Stimulated activated CD4-positive, alpha-beta T cell treated with anti-CD3 and anti-CD28 coated beads, Interleukin-4, amount 100 ng/mL, for 4 hours (primary cell): ENCODE measurements at places on chromosomes 4 and X.

DNA sequence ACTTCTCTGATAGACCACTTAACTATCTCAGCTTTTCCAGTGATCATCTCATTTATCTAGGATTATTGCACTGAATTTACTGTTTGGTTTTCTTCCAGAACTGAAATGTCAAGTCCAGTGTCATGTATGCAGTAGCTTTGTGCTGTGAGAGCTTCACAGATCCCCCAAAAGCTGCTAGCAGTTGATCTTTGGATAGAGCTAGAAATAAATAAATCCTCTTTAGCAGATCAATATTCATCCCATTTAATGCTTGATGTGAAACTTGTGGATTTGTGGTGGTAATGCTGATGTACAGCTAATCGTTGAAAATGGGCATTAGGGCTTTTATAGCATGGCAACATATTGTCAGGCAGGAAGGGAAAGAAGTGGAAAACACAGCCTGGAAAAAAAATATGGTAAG, 509.6 kb upstream of the FAM241A start:
- no peak for DNase-seq

GRCh38 chr4:153595894-153596601, 88.0 kb upstream of the TLR2 start:
- no peak for DNase-seq

- DNase-seq: no peak
Measured at GRCh38 chr4:24769571-24769970, 25.8 kb upstream of the SOD3 start.

DNA sequence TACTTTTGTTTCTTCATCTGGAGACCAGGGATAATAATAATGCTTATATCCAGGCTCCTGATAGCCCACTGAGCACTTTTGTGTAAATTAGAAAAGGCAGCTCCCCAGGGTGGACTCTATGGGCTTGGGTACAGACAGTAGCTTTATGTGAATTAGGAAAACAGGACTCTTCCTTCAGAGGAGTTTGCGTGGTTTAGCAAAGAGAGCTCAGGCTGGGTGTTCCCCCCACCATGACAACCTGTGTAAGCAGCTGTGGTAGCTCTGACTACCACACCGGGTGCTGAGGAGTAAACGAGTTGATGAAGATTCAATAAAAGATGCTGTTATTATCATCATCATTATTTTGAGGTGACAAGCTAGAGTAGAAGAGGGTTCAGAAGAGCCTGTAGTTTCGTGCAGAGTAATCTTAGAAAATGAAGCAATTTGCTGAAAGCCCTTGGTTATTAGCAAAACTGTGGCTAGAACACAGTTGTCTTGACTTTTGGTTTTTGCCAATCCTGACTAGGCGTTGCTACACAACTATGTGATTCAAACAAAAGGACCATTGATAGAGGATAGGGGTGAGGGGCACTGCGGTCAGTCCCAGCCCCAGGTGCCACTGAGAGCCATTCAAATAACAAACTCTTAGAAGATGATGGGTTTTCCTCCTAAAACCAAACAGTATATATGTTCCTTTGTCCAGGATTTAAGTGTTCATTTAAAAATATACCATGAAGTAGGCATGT, 60.6 kb upstream of the LIMCH1 start:
- no peak for DNase-seq

- no peak for DNase-seq
Measured at GRCh38 chrX:112636951-112637581, 42.7 kb downstream of the LHFPL1 start.

DNA sequence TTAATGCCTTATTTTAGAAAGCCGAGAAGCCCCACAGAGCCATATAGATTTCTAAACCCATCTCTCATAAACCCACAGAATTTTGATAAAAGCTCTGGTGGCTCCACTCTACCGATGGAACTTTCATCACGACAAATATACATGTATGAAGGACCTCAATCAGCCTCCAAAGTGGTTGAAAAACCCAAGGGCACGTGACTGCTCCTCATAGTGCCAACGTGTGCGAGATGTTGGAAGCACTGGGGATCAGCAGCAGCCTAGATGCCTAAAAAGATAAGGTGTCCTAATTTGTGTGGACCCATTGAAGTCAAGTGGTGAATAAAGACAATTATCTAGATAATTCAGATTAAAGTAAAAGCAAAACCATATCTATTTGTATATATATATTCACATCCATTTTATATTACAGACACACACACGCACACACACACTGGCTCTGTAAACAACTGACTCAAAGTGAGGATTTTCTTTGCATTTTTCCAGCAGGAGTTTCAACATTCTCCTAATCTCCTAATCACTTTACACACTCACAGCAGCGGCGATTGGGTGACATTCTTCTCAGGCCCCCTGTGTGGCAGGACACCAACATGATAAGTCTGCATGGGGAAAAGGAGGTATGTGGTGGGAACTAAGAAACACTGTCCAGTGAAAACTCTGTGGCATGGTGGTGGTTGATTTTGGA, 2.8 kb upstream of the PITX2 start:
- DNase-seq: no peak

GRCh38 chr4:141921293-141921692, 284.9 kb downstream of the IL15 start:
- no peak for DNase-seq

DNA sequence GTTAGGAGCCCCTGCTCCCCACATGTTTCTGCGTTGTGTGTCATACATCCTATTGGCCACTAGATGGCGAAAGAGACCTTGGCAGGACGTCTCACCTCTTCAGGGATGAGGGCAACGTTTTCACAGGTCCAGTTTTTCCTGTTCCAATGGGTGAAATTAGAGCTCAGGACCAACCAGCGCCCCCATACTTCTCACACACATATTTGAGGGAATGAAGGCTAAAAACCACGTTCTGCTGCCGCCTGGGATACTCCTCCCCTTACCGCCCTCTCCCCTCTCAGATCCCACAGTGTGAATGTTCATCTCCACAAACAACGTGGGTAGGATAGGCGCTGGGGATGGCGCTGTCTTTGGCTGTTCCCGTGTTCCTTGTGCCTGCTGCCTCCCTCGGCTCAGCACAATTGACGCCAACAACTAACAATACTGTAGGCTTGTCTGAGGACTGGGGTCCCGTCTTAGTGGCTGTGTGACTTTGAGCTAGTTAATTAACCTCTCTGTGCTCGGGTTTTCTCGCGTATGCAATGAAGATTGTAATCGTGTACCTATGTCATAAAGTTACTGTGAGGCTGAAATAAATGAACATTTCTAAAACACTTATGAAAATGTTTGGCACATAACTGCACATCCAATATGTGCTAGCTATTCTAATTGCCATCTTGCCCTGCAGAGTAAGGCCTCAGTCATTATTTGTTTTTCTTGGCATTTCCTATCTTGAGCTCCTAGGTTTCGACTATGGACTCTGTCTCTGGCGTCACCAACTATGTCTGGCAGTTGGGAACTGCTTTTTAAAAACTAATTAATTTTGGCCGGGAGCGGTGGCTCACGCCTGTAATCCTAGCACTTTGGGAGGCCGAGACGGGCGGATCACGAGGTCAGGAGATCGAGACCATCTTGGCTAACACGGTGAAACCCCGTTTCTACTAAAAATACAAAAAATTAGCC, 181.3 kb upstream of the STK26 start:
- no peak for DNase-seq

GRCh38 chrX:64265265-64265664, 34.9 kb upstream of the ASB12 start:
- no peak for DNase-seq

- no peak for DNase-seq
Measured at GRCh38 chr4:67366311-67366861, 178.9 kb downstream of the CENPC start.

DNA sequence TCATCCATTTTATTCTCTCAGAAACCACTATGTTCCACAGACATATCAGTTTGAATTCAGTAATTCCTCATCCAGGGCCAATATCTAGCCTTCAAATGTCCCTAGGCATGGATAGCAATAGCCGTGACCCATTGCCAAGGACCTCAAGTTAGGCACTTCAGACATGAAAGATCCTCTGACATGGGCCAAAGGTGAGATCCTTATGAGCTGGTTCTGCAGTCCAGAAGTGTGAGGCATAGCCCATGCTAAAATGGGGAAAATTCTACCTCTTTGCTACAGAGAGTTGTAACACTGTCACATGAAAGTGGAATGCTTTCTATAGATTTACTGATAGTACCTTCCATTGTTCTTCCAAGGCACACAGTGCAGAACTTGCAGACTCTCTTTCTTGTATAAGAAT, 349.7 kb upstream of the GALNT7 start:
- DNase-seq: no peak

GRCh38 chr4:168449719-168450452, 30.4 kb downstream of the DDX60L start:
- no peak for DNase-seq

GRCh38 chrX:100407147-100407783, 2.8 kb downstream of the PCDH19 start:
- no peak for DNase-seq

GRCh38 chr4:3418029-3418762, 23.6 kb upstream of the HGFAC start:
- DNase-seq: no peak

GRCh38 chr4:185211035-185211434, 1.6 kb downstream of the SNX25 start:
- no peak for DNase-seq

GRCh38 chr4:147583876-147584275, 33.3 kb upstream of the TMEM184C start:
- no peak for DNase-seq

DNA sequence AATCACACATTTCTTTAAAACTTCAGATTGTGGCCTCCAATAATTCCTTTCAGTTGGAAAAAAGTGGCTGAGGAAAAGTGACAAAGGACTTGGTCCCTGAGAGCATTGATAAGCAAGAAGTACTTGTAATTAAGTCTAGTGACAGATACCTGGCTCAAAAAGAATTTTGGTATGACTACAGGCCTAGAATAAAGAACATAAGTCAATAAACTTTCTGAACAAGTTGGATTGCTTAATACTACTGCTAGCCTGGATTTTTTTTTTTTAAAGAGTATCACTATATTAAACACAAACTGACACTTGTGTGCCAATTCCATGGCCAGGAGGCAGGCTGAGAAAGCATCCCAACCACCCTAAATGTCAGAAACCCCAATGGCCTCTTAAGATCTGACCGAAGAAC, 49.3 kb upstream of the PDGFC start:
- DNase-seq: no peak

DNA sequence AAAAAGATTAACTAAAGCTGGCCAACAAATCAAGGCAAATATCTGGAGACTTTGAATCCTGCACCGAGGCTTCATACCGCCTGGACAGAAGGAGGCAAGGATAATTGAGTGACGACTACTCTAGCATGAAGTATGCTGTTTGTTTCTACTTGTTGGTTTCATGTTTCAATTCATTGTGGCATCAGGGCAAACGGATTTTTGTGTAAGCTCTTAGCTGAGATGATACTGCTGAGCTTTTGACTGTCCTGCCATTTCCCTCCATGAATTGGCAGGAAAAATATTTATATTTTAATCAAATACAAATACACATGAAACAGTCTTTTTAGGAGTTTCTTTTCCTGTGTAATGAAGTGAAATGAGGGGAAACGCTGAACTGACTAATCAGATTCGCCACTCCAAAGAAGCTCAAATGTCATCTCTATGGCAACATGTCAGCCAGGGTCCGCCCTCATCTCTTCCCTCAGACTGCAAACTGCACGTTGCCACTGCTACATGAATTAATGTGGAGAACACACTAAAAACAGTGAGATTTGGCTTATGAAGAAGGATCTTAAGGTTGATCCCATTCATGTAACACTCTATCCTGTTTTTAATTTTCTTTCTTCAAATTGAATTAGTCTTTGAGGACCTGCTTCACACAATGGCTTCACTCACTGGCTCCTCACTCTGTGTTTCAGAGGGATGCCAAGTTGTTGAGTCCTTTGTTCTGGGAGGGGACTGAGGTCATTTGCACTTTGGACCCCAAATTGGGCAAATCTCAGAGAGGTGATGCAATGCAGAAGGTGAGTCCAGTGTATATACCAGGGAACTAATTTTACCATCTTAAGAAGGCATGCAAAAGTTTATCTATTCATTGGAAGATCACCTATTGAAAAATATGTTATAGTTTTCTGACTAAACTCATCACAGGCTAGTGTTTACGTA, 149.6 kb upstream of the MID1 start:
- DNase-seq: no peak

DNA sequence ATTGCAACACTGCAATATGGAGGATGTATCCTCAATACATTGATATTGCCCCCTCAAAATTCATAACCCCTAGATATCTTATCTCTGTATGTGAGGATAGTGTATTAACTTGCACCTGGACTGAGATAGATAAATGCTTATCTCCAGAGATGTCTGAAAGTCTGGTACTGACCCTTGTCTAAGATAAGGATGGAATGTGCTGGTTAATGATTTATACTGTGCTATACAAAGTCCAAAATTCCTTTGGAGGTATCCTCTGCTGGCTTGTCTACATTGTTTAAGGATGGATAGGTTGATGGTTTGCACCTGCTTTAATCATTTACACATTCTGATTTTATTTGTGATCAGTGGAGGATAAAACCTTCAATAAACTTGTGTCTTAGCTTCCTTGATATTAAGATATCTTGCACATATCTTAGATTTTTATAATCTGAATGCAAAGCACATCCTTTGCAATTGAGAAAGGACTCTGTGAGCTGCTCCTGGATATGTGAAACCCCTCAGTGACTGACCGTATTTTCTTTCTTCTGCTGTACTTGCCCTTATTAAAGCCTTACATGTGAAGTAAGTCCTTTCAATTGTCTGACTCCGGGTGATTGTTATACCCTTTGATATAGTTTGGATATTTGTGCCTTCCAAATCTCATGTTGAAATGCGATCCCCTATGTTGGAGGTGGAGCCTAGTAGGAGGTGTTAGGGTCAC, 430.3 kb upstream of the MAOA start:
- DNase-seq: no peak

- DNase-seq: no peak
Measured at GRCh38 chr4:184163813-184164212, 53.9 kb downstream of the ENPP6 start.

DNA sequence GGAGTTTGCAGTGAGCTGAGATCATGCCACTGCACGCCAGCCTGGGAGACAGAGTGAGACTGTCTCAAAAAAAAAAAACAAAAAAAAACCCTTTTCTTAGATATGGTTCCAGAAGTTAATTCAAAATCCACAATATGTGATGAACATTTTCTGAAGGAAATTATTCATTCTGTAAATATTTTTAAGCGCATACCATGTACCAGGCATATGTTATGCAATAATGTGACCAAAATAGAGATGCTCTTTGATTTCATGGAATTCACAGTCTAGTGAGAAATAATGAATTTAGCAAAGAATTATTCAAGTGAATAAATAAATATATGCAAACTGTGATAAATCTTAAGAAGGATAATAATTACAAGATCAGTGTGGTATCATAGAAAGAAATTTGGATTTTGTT, 174.7 kb downstream of the GC start:
- no peak for DNase-seq

DNA sequence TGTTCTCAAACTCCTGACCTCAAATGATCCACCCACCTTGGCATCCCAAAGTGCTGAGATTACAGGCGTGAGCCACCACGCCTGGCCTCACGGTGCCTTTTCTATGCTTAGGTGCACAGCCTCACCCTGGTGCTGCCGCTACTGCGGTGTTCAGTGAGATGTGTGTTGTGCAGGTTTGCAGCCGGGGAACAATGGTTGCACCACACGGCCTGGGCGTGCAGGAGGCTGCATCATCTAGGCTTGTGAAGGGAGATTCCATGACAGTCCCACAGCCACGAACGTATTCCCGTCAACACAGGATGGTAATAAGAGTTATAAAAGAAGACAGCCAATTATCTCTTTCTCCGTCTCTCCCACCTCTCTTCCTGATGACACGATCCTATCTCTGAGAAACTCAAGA, 22.0 kb downstream of the CPLX1 start:
- DNase-seq: no peak

- DNase-seq: no peak
Measured at GRCh38 chr4:92305878-92306520, 2.2 kb downstream of the GRID2 start.

- no peak for DNase-seq
Measured at GRCh38 chr4:139567159-139567870, 11.3 kb upstream of the SETD7 start.
